Lower leg skin (tissue), 4 donors: ENCODE measurements at places on chromosomes 2 and 18. TPM values are rescaled to one million over a fixed set of nuclear protein-coding genes. Genes with fewer than 3 reads are reported as not detected.

DNA sequence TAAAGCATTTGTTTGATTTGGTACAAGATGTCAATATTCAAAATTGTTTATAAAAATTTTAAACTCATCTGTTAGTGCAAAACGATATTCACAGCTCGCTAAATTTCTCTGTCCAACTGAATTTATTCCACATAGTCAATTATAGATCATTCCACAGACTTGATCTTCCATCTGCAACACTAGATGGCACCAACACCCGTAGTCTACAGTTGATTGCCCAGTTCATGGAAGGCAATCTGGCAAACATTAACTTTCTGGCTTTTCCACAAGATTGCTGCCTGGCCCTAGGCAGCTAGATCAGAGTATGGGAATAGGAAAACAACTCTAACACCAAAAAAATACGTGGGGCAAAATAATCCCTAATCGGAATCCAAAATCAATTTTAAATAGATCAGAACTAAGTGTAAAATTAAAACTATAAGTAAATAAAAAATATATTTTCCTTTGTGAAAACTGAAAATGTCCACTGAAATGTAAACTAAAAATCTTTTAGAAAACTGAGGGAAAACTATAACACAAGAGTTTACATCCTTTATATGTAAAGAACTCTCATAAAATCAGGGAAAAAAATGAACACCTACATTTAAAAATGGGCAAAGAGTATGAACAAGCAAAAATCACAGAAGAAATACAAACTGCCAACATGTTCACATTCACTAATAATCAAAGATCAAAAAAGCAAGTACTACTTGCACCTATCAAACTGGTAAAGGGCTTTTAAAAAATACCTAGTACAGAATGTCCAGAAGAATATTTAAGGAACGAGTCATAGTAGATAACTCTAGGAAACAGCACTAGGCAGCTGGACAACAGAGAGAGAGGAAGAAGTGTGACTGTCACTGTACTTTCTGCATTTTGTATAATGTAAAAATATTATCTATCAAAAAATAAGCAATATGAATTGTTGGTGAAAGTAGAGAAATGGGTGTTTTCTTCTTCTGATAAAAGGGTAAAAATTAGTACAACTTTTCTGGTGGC lies 35.0 kb downstream of the RTN4 start:
- DNase-seq = peak; percentile 68

DNA sequence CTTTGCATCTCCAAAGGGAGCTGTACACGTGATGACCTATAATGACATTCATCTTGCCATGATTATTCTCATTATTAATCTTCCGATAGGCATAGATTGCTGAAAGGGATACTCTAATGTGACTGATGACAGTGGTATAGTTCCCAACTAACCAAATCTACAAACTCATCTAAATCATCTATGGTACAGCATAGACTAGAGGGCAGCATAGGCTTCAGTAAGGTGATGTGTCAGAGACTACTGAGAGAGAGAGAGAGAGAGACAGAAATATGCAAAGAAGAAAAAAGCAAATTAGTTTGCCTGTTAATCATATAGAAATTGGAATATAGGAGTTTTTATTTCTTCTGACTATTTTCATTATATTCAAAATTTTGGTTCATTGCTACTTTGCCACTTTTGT lies 89.3 kb downstream of the CSRNP3 start:
- no peak for DNase-seq

DNA sequence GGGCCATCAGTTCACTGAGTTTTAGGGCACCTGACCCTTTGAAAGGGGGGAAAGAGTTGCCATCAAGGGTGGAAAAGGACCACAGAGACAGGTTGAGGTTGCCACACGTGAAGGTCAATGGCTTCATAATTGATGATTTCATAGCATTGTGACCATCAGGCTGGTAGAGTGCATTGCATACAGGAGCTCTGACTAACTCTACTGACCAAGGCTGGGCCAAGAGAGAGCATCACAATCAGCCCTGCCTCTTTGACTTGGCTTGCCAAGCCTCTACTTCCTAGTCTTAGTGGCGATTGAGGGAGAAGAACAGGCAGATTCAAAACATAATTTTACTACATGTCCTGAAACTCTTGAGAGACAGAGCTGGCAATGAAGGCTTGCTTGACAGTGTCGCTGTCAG lies 5.8 kb upstream of the TNP1 start:
- peak; percentile 29 for DNase-seq

- no peak for DNase-seq
Observed at GRCh38 chr2:64402876-64403275, 51.1 kb upstream of the LGALSL start.

DNA sequence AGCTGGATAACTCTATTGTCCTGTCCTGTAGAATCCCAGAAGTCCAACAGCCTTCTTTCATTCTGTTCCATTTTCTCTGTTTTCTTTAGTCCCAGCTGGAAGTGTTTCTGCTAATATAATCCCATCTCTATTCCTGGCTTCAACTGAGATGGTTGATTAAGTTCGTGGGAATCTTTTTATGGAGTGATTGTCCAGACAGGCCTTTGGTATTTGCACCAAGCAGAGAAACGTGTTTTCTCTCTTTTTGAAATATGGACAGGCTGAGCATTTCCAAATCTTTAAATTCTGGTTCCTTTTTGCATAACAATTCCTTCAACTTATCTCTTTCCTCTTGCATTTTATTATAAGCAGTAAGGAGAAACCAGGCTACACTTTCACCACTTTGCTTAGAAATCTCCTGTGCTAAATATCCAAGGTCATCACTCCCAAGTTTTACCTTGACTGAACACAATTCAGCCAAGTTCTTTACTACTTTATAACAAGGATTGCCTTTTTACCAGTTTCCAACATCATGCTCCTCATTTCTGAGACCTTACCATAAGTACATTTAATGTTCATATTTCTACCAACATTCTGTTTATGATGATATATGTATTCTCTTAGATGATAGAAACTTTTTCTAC lies 108.8 kb downstream of the ZFP36L2 start:
- no peak for DNase-seq

GRCh38 chr2:181314551-181314950 lies 142.6 kb upstream of the ITGA4 start:
- no peak for DNase-seq

DNA sequence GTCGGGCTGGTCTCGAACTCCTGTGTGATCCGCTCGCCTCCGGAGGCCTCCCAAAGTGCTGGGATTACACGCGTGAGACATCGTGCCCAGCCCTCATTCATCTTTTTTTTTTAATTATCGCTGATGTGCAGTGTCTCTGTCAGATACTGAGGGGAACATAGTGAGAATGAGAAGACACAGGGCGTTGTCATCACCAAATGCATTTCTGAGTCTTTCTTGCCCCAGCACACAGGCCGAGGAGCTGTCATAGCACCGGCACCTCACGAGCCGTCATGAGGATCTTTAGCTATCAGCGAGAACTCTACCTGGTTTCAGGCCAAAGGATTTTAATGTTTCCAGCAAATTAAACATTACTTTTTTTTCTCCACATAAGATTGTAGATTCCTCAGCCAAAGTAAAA lies 548.0 kb upstream of the SOX11 start:
- DNase-seq = no peak

GRCh38 chr18:48497863-48498262 lies 41.0 kb upstream of the CTIF start:
- no peak for DNase-seq

GRCh38 chr2:242075168-242075567 lies 205.6 kb downstream of the RTP5 start:
- no peak for DNase-seq

- no peak for DNase-seq
Observed at GRCh38 chr2:79453918-79454317, 58.9 kb upstream of the CTNNA2 start.

DNA sequence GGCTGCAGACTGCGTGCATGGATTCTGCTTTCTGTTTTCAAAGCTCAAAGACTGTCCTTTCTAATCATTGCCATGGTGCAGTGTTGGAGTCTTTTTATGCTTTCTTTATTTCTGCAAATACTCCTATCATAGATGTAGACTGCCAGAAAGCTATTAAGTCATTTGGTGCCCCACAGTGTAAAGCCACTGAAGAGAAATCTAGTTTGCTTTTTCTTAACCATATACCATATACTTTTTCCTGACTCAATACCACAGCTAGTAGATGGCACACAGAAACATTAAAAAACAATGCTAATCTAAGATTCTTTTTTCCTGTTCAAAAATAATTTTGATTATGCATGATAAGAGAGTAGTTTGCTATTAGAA lies 109.9 kb upstream of the RAB27B start:
- DNase-seq = no peak

DNA sequence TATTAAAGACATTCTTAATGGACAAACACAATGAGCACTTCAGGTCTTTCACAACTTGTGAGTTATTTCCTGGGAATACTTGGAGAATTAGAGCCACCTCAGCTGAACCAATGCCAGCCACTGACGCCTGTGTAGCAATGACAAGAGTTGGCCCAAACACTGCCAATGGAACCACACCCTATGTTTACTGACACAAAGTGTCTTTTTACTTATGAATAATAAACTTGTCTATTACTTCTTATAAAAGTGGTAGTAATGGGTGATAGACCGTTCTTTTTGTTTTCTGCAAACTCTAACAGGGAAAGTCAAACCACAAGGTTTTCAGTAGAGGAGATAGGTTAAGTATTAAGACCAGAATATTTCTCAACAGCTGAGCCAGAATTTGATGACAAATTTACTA lies 12.5 kb upstream of the CHAC2 start:
- peak; percentile 85 for DNase-seq

DNA sequence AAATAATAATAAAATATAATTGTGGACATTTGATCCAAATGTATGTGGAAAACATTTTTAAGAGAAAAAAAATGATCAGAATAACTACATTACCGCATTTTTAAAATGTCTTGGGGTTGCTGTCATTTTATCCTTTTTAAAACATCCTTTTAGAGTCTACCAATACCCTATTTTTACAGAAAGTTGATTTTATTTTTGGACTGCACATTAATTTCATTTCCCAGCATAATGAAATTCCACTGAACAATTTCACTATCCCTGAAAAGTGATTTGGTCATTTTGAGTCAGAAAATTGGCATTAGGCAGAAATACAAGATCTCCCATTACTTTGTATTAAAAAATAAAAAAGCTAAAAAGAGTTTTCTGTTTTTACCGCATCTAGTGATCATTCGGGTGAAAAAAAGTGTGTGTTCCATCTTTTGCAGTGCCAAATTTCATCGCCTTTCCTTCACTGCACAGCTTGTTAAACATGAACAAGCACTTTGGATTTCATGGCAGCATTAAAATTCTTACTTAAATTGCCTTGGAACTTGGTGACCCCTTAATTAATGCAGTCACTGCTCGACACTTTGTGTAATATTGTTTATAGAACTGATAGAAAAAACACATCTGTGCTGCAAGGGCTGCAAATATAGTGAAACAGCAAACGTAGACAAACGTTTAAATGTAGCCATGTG lies 611.7 kb downstream of the TSN start:
- no peak for DNase-seq

- no peak for DNase-seq
Observed at GRCh38 chr2:131155208-131155855, 50.2 kb downstream of the PLEKHB2 start.

- no peak for DNase-seq
Observed at GRCh38 chr2:209917154-209917771, 85.2 kb upstream of the RPE start.

GRCh38 chr2:100303744-100304143 lies 18.6 kb downstream of the LONRF2 start:
- DNase-seq = no peak

DNA sequence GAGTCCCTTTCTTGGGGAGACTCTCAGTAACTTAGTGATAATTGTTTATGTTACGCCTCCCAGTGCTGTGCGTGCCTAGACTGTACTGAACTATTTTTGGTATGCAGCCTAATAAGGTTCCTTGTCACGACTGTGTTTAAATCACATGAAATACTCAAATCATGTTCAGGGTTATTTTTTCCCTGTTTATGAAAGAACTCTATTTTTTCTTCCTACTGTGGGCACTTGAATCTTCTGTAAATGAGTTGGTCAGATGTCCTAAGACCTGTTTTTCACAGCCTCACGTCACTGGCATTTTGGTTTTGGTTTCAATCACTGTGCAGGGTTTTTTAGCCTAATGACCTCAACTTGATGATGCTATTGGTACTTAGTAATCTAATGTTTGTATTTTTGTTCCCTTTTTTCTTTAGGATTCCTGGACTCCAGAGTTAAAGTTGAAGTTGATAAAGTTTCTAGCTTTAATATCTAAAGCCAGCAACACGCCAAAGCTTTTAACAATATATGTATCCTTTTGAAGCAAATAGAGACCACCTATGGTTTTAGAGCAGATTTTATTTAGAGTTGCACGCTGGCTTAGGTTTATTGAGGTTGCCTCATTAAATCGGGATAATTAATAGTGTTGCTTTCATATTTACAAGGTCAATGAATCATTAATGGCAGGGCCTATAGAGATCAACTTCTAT lies 24.0 kb downstream of the ARMC9 start:
- no peak for DNase-seq

GRCh38 chr2:69771461-69771860 lies 29.5 kb downstream of the ANXA4 start:
- DNase-seq = no peak

DNA sequence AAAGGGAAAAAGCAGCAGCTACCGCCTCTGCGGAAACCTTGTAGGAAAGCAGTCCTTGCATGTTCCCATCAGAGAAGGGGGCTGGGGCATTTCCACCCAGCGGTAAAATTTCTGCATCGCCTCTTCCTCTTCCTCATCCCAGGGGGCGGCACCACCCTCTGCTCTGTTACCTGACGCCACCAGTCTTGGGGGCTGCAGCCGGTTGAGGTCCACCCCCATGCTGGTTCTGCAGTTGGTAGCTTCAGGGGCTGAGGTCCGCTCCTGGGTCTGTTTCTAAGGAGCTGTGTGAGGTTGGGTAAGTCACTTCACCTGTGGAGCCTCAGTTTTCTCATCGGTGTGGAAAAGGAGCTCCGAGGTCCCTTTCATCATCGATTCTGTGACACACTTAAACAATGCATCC lies 14.2 kb upstream of the AGAP1 start:
- DNase-seq = no peak

DNA sequence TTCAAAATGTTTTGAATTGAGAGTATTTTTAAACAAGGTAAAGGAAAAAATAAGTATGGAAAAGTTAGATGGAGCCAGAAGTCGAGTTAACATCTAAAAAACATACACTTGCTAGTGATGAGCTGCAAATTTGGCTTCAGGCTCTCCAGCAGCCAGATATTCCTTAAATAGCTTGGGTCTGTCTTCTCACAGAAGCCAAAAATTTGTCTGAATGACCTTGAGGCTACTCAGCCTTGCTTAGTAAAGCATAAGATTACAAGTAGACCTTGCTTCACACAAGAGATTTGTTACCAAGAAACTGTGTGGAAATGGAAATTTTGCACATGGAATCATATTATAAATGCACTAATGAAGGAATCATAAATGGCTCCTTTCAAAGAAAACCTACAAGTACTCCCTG lies 40.8 kb upstream of the GRB14 start:
- DNase-seq = no peak

Gene CRYGC
- not detected for total RNA-seq

Gene PJVK
- total RNA-seq = 0.84 TPM

Gene TCF23
- not detected for total RNA-seq

Gene DES
- total RNA-seq = 38.8 TPM

Gene LCT
- 0.15 TPM for total RNA-seq
